CD4-positive, alpha-beta T cell treated with Interleukin-15 for 4 hours (primary cell): ENCODE measurements at places on chromosomes 2 and 18.

- no peak for DNase-seq
Measured at GRCh38 chr2:19754907-19755306, 146.9 kb downstream of the TTC32 start.

GRCh38 chr2:595831-596592 lies 81.2 kb downstream of the TMEM18 start:
- DNase-seq: no peak

- peak; percentile 2 for DNase-seq
Measured at GRCh38 chr18:58195278-58195765, 151.3 kb downstream of the NEDD4L start.

- DNase-seq: no peak
Measured at GRCh38 chr2:101710036-101710435, 12.5 kb downstream of the MAP4K4 start.

- DNase-seq: no peak
Measured at GRCh38 chr2:176280156-176280555, 10.9 kb downstream of the MTX2 start.

GRCh38 chr2:41923156-41923786 lies 124.5 kb upstream of the PKDCC start:
- no peak for DNase-seq

DNA sequence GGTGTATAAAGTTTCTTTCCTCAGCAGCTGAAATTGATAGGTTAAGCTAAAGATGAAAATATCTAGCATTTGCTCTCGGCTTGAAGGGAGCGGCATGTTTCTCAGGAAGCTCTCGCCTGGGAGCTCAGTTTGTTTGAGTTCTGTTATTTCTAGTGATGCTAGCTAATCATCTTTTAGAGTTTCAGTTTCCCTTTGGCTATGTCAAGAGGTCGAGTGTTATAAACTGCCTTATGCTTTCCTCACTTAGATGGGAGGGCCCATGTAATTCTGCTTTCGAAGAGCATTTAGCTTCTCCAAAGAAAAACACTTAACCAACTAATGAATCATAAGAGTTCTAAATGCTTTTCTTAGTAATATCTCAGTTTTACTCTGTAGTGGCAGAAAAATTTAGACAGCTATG lies 33.6 kb downstream of the PLCL1 start:
- peak; percentile 61 for DNase-seq

DNA sequence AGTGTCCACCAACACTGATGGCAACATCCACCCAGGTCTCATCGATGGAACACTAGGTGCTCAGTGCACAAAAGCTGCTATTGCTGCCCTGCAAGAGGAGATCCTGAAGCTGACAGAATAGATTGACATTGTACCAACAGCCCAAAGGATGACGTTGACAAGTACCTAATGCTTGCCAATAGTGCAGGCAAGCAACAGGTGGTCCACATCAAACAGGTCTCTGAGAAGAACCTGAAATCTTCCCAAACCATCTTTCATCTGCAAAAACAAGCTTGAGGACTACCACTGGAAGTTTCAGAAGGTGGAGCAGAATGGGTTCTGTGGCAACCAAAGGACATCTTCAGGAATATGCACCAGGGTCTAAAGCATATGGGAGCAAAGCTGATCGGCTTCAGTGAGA lies 15.8 kb upstream of the PROKR1 start:
- no peak for DNase-seq

- DNase-seq: no peak
Measured at GRCh38 chr2:88866756-88867155, 175.3 kb downstream of the RPIA start.

DNA sequence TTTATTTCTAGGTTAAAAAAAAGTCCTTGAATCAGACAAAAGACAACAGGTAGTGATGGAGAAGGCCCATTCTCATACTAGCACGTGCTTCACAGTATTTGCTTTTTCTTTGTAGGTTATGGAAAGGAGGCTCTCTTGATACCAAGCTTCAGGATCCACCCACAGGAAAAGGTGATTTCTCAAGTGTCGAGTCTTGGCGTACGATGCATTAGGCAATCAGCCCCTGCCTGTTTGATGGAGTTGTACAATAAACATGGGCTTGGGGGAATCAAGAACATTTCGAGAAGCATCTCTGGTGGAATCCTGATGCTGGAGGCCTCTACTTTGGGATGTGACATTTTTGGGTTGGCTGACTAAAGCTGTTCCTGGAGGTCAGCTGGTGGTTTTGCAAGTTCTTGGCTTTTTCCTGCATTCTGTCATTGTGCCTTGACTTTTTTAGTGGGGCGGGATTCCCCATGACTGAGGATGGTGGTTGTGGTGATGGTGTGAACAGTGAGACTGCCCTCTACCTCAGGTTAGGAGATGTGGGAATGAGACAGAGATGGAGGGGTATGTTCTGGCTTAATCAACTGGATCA lies 231.5 kb upstream of the SPRED2 start:
- no peak for DNase-seq

- DNase-seq: no peak
Measured at GRCh38 chr2:43267381-43267780, 41.0 kb upstream of the ZFP36L2 start.

DNA sequence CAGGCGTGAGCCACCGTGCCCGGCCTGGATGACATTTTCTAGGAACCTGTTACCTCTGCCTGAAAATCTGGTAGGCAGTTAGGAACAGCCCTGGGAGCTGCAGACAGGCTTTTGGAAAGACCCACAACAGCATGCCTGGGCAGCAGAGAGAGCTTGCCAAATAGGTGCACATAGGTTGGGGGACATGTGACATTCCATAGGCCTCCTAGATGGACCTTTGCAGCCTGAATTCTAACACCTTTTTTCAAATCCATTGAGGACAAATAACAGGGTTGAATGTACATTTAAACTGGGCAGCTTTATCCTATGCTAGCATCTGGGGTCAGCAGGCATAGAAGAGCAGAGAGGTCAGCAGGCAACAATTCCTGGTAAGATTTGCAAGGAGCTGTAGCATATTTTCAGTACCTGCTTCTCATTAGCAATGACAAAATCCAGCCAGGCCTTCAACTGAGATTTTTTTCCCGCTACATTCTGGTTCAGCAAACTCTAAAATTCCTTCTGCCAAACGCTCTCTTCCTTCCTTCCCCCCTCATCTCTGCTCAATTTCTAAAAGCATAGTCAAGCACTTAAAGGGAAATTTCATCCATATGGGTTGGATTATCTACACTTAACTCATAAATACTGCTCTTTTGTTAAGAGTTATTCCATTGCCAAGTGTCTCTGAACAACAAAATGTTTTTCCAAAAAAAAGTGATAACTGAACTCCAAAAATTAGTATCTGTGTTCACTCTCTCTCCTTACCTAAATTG lies 75.2 kb downstream of the SOWAHC start:
- DNase-seq: no peak

DNA sequence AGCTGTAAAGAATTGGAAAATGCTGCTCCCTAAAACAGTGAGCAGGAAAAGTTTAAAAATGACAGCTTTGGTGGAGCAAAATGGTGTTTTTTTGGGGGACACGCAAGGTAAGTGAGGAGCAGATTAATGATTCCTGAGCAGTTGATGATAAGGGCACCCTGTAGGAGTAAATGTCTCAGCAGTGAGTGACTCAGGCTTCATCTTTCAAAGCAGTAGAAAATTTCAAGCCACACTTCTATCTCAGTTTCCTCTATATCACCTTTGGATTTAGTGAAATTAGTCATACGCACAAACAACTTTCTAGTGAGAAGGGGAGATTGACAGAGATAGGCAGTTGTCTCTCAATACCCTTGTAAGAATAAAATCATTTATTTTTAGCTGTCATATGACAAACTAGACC lies 709.0 kb upstream of the FAM98A start:
- no peak for DNase-seq

DNA sequence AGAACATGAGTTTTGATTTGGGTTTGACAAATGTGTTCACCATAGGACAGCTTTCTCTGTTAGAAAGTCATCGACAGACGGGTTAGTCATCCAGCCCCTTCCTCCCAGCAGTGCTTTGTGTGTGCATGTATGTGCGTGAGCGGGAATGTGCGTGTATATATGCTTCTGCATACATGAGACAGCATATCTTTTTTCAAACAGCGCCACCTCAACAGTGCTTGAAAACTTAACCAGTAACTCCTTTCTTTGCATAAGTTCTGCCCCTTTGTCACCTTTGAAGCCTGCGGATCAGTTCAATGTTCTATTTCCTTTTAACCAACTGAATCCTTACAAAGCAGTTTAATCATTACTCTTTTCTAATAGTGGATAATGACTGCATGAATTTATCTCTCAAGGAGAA lies 351.4 kb downstream of the LPIN1 start:
- no peak for DNase-seq

DNA sequence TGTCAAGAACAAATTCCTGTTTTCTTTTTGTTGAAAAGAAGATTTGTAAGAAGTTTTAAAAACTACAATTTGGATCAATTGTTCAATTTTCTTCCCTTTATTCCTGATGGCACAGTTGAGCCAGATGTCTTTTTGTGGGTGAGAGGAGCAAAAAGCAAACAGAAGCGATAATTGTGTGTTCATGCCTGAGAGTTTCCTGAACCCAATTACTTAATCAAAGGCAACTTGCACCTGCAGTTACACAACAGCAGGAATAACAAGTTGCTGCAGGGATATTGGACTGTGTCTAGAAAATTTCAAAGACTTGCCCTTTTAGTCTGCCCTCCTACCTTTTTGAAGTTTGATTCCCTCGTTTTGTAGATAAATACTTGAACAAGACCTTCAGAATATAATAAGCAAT lies 383.6 kb downstream of the DSEL start:
- no peak for DNase-seq

DNA sequence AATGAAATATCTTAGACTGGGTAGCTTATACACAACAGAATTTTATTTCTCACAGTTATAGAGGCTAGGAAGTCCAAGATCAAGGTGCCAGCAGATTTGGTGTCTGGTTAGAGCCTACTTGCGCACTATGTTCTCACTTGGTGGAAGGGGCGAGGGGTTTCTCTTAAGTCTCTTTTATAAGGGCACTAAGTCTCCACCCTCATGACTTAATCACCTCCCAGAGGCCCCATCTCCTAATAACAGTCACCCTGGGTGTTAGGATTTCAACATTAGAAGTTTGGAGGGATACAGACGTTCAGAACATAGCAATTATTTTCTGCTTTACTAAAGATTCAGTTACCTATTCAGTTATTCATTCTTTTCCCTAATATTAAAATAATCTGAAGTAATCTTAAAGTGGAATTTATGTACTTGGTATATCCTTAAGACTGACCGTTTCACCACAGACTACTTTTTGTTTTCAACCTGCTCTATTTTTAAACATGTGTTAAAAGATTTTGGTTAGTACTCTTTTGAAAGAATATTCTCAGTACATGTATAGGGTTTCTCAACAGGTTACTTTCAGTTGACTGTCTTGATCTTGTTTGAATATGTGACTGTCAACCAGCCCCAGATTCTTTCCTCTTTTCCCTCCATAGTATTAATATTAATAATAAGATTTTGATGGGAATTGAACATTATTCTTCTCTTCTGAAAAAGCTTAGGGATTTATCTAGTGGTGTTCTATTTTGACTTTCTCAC lies 130.0 kb downstream of the TAF4B start:
- no peak for DNase-seq

- DNase-seq: no peak
Measured at GRCh38 chr2:207248702-207249377, 83.1 kb upstream of the KLF7 start.

- DNase-seq: no peak
Measured at GRCh38 chr2:3249476-3249962, 128.1 kb downstream of the EIPR1 start.

- no peak for DNase-seq
Measured at GRCh38 chr2:98543214-98543613, 65.1 kb downstream of the COA5 start.

- DNase-seq: no peak
Measured at GRCh38 chr2:64363140-64363539, 90.8 kb upstream of the LGALSL start.

DNA sequence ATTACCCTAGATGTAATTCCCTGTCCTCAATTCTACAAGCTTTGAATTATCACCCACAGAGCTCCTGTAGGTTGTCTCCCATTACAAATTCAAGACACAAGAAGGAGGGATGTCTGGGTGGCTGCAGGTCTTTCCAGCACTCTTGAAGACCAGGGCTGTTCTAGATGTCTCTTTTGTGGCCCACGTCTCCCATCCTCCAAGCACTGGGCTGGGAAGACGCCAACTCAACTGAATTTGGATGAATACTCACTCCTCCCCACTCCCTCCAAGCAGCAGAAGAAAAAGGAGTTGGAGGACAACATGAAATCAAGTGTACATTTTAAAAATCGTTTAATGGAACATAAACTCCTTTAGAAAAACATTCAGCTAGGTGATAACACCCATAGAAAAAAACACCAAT lies 31.2 kb downstream of the SMAD7 start:
- DNase-seq: no peak

DNA sequence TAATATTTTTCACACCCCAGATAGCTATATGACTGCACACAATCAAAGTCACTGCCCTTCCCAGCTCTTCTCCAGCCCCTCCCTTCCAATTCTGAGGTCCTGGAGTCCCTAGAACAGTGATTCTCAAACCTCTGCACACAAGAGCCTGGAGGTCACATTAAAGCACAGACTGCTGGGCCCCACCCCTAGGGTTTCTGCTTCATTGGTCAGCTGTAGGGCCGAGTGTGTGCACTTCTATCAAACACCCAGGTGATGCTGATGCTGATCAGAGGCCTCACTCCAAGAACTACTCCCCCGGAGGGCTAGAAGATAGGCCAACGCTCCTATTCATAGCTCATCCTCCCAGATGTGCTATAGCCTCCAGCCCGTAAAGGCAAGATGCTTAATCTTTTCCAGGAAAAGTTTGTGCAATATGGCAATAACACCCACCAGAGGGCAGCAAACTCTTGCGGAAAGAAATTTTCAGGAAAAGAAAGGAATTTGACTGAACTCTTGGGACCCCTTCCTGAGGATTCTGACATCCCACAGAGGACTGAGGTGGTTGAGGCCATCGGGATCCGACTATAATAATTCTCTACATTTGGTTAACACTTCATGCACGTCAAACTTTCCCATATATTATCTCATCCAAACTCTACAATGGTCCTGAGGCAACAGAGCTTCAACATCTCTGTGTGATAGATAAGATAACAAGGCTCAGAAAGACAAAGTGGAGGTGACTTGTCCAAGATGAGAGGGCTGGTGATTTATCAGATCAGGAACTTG lies 194.2 kb upstream of the PKDCC start:
- DNase-seq: peak; percentile 17

DNA sequence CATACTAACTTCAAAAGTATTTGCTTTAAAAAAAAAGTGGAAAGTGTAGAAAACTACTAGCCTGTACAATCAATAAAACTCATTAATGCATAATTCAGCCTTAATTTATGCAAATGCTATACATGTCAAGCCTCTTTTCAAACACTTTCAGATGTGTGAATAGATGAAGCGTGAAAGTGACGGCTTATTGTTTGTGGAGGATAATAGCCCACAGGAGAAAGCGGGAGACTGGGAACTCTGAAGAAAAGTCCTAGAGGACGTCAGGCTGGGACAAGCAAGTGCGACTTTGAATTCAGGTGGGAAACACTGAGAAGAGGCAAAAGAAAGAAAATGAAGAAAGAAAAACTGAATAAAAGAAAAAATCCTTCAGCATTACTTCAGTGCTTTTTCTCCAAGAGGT lies 108.5 kb downstream of the STK39 start:
- no peak for DNase-seq

GRCh38 chr2:201830666-201831065 lies 24.3 kb downstream of the CDK15 start:
- DNase-seq: no peak

GRCh38 chr18:11937874-11938478 lies 29.9 kb upstream of the MPPE1 start:
- peak; percentile 79 for DNase-seq
